ENCODE measurements at places on chromosomes 2 and 18. TPM values are rescaled to one million over a fixed set of nuclear protein-coding genes. Genes with fewer than 3 reads are reported as not detected.

- no peak for DNase-seq
Observed at GRCh38 chr2:181894381-181894780, 2.9 kb downstream of the ITPRID2 start.

DNA sequence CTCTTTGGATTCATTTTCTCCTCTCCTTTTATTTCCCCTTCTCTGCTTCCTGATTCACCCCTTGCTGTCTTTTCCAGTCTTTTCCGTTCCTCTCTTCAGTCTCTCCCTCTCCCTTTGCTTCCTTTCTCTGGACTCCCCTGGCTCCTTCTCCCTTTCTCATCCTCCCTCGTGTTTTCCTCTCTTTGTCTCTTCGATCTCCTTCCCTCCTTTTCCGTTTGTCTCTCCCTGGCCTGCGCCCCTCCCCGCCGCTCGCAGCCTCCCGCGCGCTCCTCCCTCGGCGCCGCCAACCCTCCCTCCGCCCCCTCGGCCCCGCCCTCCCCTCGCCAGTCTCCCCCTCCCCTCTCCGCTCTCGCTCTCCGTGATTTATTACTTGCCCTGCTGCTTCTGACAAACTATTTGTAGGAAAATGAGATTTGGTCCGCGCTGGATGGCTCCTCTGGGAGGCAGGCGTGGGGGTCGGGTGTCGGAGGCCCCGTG, 46.0 kb upstream of the PAX8 start:
- DNase-seq: peak; percentile 13

GRCh38 chr2:120293096-120294007, 40.7 kb downstream of the RALB start:
- DNase-seq: no peak

GRCh38 chr2:113832795-113833290, 57.0 kb upstream of the ACTR3 start:
- DNase-seq: no peak

GRCh38 chr2:4762951-4763376, 929.2 kb upstream of the SOX11 start:
- no peak for DNase-seq

GRCh38 chr2:177010861-177011260, 201.7 kb upstream of the HNRNPA3 start:
- DNase-seq: no peak

DNA sequence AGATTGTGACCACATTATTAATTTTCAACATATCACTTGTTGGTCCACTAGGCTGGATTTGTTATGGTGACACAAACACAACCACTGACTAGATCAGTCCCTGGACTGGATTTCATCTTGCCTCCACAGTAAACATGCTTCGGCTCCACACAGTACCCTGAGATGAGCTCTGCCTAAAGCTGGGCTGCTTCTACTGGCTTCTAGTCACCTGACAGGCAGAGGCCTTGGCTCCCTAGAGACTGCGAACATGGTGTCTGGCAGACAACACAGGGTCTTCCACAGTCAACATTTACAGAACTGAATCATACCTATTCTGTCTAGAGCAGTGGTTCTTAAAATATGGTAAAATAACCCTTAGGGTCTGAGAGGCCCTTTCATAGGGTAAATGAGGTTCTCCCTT, 69.2 kb downstream of the RIT2 start:
- DNase-seq: no peak

DNA sequence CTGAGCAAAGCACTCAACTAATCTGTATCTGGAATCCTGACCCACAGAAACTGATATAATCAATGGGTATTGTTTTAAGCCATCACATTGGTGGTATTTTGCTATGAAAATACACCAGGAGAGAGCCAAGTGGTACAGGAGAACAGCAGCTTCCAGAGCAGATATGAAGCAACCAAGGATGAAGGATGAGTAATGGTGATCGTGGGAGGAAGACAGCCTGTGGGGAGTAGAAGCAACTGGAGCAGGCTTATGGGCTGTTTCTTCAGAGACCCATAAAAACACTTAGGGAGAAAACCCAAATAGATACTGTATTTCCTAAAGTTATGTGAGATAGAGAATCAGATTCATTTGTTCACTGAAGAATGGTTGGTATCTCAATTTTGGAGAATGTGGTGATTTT, 330.8 kb downstream of the NUP35 start:
- no peak for DNase-seq

- no peak for DNase-seq
Observed at GRCh38 chr18:34649080-34649479, 61.0 kb upstream of the DTNA start.

DNA sequence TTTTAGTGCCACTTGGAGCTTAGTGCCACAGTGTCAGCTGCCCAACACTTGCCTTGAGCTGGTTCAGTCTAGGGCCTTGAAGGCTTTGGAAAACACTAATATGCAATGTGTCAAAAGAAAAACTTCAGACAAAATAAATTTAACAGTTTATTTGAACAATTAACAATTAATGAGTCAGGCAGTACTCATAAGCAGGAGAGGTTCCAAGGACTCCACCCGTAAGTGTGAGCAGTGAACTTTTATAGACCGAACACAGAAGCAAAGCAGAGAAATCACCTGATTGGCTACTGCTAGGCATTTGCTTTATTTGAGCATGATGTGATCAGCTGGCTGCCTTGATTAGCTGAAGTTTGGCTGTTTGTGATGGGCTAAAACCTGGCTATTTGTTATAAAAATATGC, 49.5 kb upstream of the TBC1D8 start:
- DNase-seq: no peak

GRCh38 chr2:239583879-239584859, 183.3 kb upstream of the HDAC4 start:
- no peak for DNase-seq

DNA sequence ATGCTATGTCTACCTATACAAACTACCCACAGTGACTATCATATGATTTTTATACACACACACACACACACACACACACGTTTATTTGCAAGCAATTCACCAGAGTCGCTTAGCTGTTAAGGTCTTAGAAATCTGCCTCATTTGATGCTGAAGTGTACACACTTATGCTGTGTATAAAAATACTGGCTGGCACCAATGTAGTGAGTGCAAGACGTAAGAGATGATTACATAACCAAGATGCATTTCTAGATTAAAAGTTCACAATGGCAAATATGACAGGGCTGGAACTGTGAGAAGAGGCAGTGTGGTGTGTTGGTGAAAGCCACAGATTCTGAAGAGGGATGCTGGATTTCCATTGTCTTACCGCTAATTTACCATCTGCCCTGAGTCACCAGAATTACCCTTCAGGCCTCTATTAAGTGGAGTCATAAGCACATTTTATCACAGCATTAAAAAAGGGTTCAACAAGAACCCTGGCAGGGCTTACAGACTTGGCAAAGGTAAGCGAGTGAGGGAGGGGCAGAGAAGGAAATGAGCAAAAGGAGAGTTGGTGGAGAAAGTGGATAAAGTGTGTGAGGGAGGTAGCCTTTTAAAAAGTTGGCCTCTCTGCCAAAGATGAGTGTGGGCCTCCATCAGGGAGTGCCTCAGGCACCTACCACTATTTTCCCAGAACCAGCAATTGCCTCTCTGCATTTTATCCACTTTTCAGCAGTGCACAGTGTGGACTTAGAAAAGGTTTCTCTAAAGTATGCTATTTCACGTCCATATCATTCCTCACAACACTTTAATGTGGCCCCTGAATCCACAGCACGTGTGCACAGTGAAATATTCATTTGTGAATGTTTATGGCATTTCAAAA, 21.5 kb downstream of the MEIS1 start:
- no peak for DNase-seq

DNA sequence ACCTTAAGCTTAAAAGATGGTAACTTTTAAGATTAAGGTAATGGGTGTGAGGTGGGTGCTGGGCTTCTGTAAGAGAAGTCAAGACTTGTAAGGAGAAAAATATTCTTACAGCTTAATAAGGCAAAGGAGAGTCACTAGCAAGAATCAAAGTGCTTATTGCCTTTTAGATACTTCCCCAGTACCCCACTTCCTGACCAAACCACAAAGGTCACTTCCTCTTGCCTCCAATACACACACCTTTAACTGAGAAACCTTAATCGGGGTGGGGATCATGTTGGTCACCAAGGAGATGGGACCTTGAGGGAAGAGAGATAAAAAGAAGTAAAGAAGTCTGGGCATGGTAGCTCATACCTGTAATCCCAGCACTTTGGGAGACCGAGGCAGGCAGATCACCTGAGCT, 10.6 kb upstream of the ATG16L1 start:
- no peak for DNase-seq

DNA sequence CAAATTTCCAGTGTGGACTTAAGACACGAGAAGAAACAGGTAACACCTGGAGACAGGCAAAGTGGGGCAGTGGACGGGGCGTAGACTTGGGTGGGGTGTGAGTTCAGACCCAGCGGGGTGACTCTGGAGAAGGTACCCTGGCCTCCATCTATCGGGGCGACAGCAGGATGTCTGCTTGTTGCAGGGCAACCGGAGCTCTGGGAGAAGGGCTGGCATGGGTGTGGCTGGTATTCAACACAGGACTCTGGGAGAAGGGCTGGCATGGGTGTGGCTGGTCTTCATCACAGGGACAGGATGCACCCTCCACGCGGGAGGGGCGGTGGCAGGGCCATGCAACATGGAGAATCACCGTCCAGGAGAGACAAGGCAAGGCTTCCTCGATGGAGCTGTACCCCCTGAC, 198.5 kb downstream of the HDAC4 start:
- no peak for DNase-seq

DNA sequence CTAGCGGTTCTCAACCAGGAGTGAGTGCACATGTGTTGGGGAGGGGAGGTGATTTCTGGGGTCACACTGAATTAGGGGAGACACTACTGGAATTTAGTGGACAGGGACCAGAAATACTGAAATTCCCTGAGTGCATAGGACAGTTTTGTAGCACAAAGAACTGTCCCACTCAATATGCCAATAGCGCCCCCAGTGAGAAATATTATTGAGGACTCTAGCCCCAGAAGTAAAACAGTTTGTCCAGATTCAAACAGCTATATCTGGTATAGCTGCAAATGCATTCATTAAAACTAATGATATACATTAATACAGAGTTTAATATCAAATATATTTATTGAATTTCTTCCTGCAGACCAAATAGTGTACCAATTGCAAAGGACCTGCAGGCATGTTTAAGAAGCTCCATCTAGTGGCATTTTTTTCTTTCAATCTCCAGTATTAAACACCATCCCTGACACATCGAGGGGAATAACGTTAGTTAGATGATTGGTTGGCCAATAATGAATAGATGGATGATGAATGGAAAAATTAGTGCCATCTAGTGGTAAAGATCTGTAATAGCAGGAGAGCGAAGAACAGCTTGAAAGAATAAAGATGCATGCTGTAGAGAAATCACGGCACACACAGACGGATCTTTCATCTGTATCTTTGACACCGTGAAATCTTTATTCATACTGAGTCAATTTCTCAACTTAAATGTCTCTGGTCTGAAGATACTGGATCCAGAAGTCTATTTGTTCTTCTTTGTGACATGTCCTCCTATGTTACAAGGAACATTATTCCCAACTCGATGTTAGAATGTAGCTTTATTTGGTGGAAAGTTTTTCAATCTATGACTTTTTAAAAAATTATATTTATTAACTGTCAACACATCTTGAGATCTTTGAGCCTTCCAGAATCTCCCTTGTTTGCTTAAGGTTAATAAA, 62.5 kb downstream of the DHRS9 start:
- DNase-seq: no peak

- no peak for DNase-seq
Observed at GRCh38 chr18:63686871-63687270, 15.9 kb upstream of the SERPINB11 start.

- no peak for DNase-seq
Observed at GRCh38 chr2:23386339-23387220, 1.6 kb downstream of the KLHL29 start.

DNA sequence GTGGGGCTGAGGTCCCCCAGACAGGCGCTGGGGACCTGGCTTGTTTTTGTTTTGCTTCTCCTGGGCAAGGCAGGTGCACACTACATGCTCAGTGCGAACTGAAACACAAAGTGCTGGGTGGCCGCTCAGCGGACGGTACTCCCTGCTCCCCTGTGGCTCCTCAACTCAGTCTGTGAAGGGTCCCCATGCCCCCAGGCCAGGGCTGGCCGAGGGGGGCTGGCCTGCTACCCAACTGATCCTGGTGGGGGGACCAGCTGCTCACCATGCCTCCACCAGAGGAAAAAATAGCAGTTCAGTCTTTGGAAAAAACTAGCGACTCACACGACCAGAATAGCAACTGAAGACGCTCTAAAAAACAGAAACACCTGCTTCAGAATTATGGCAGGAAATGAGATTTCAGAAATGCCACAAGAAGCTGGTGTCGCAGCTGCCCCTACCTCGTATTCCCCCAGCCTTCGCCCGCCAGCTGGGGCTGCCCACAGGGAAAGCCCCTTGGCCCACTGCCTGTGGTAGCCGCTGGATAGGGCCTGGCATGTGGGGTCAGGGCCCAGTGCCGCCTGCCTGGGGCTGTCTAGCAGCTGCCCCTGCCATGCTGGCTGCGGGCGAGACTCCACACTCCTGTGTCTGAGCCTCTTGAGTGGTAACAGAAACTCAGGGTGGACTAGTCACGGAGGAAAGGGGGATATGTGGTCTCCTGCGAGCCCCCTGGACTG, 43.7 kb downstream of the MEX3C start:
- DNase-seq: no peak

DNA sequence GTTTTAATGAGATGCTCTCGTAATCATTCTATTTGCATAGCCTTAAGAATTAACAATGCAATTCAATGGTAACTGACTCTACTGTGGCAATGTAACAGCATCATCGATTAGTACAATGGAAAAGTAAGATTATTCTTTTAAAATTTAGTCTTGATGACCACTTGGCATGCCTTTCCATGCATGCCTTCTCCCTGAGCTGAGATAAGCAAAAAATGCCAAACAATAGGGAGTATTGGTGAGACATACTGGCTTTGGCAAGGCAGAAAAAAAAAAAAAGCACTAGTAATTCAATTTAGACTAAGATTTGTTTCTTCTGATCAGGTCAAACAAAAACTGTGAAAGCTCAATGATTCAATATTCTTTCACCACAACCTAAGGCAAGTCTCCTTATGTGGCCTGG, 110.8 kb upstream of the TRIB2 start:
- DNase-seq: no peak

DNA sequence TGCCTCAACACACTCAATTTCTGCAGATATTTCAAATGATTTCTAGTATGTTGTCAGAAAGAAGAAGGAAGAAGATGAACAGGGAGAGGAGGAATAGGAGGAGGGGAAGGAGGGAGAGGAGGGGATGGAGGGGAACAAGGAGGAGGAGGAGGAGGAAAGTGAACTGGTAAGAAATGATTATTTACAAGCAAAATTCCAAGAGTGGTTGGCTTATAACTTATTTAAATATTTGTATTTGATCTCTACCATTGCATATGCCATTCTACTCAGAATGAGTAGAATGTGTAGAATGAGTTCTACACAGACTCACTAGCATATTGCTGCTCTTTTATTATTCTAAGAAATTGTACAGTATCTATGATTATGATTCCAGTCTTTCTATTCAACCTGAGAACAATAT, 866.2 kb upstream of the DDX18 start:
- DNase-seq: no peak

- no peak for DNase-seq
Observed at GRCh38 chr18:55079481-55080355, 120.5 kb upstream of the CCDC68 start.

GRCh38 chr18:49250816-49251388, 209.5 kb downstream of the DYM start:
- no peak for DNase-seq

Gene MDH1
- polyA plus RNA-seq: 239 TPM

Gene TCF23
- not detected for polyA plus RNA-seq

Gene STEAP3
- polyA plus RNA-seq: 34.3 TPM

Gene MOGAT1
- polyA plus RNA-seq: not detected

Gene OTOS
- not detected for polyA plus RNA-seq

Gene GPR55
- not detected for polyA plus RNA-seq

Gene ALPI
- not detected for polyA plus RNA-seq

Gene EIPR1
- 33.2 TPM for polyA plus RNA-seq

Gene SERPINB3
- polyA plus RNA-seq: not detected

Gene ZC3H8
- 2.8 TPM for polyA plus RNA-seq

Gene EML6
- polyA plus RNA-seq: 0.12 TPM

Gene BMP10
- not detected for polyA plus RNA-seq
